NCI-H82 (cell line): ENCODE measurements at places on chromosomes 6 and 20.

DNA sequence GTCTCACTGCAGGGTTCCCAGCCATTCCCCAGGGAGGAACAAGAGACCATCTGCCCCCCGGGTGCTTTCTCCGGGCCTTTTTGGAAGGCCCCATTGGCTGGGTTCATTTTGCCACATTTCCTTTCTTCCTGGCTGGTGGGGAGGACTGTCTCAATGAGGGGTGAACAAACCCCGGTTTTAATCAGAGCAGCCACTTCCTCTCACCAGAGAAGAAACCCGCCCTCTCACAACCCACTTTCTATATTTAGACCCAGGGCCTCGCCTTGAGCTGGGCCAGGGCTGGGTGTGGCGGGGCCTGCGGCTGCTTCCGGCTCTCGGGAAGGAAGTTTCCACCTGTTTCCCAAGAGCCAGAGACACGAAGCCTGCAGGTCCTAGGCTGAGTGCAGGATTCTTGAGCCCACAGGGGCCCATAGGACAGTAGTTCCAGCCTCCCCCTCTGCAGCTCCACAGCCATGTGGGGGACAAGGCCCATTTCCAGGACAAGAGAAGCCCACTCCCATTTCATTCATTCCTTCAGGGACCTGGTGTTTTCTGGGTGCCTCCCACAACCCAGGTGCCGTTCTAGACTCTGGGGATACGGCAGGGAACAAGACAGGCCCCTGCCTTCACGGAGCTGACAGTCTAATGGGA, 41.8 kb downstream of the RBM38 start:
- DNase-seq, result no peak

DNA sequence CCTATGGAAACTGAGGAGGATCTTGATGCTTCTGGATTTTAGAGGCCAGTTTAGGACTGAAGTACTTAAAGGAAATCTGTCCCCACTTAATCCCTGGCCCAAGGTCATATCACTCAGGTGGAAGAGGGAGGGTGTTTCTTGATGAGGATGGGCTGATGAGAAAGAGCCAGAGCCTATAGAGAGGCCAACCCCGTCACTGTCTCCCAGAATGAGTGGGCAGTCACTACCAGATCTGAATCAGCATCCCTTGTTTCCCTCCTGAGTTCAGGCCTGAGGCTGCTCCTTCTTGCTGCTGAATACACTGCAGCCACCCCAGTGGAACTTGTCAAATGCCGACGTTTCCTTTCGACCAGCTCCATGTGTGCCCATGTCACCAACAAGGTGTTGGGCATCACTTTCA, 14.8 kb downstream of the ARMC12 start:
- DNase-seq, result no peak

- DNase-seq, result no peak
These were observed 123.1 kb downstream of the KLHL32 start for GRCh38 chr6:97047473-97048201.

- DNase-seq, result no peak
These were observed 210.7 kb upstream of the CNR1 start for GRCh38 chr6:88376768-88377387.

DNA sequence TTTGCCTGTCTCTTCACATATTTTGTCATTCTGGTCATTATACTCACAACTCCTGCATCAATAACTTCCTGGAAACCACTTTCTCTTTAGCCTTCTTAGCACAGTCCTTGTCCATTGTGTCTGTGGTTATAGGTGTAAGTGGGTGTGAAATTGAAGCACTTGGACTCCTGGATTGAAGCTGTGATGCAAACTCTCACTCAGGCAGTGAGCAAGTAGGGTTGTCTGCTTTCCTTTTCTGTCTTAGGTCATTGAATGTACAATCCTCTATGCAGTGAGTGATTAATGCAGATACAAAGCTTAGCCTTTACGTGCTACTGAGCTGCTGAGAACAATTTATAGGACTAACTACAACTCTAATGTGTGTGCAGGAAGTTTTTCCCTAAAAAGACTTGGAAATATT, 54.8 kb downstream of the ADGRB3 start:
- no peak for DNase-seq

- no peak for DNase-seq
These were observed 575.3 kb downstream of the FRK start for GRCh38 chr6:115485400-115485799.

GRCh38 chr6:102085257-102085656, 691.7 kb downstream of the GRIK2 start:
- peak; percentile 0 for DNase-seq

DNA sequence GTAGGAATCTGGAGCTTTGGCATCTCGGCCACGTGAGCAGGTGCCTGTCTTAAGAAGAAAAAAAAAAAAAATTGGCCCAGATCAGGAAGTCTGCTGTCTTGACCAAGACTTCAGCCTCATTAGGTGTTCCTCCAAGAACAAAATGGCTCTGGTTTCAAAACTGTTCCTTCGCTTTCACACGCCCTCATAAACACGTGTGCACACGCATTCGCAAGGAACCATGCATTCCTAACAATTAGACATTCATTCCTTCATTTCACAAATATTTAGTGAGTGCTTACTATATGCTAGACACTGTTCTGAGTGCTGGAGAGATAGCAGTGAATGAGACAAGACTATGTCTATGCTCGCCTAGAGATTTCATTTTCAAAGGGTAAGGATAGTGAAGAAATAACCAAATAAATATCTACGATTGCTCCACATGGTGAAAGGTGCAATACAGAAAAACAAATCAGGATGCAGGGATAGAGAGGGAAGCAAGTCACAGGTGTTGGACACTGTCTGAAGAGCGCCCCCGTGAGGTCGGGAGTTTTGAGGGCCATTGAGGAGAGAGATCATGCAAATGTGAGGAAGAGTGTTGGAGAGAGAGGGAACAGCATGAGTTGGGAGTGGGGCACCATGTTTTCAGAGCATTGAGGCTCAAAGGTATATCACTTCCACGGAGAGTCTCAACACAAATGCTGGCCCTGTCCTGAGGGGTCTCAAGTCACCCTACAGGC, 53.3 kb downstream of the CCDC170 start:
- DNase-seq, result peak; percentile 14

GRCh38 chr20:58938541-58938940, 42.5 kb upstream of the NELFCD start:
- no peak for DNase-seq

- peak; percentile 59 for DNase-seq
These were observed 187.5 kb upstream of the PDE10A start for GRCh38 chr6:165850434-165851019.

- DNase-seq, result peak; percentile 36
These were observed 95.6 kb downstream of the RAMACL start for GRCh38 chr6:166490671-166491500.
